Lung microvascular endothelial cell (primary cell): ENCODE measurements at places on chromosomes 3 and 15. TPM values are rescaled to one million over a fixed set of nuclear protein-coding genes. Genes with fewer than 3 reads are reported as not detected.

DNA sequence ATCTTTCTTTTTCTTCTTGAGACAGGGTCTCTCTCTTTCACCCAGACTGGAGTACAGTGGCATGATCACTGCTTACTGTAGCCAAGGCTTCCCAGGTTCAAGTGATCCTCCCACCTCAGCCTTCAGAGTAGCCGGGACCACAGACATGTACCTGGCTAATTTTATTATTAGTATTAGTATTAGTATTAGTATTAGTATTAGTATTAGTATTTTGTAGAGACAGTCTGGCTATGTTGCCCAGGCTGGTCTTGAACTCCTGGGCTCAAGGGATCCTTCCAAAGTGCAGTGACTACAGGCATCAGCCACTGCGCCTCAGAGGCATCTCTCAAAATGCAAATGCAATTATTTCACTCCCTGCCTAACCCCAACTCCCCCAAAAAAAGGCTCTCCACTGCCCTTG, 1.7 kb downstream of the KIF7 start:
- DNase-seq, result no peak

GRCh38 chr15:56927816-56928215, 9.4 kb downstream of the TCF12 start:
- no peak for DNase-seq

GRCh38 chr15:70714565-70714964, 48.8 kb downstream of the UACA start:
- no peak for DNase-seq

- DNase-seq, result no peak
These were observed 75.4 kb upstream of the RGMA start for GRCh38 chr15:93164409-93164808.

GRCh38 chr15:56980473-56980872, 62.0 kb downstream of the TCF12 start:
- DNase-seq, result no peak

- no peak for DNase-seq
These were observed 17.6 kb upstream of the TOPAZ1 start for GRCh38 chr3:44224131-44224530.

The TM2D3 gene
- 28.1 and 63.5 TPM in 2 replicates for total RNA-seq

The ZPLD1 gene
- total RNA-seq, result not detected in 2 replicates

The NR2E3 gene
- total RNA-seq, result 0.20 and 0.22 TPM in 2 replicates

The MANF gene
- 65.2 and 127 TPM in 2 replicates for total RNA-seq

The TMC3 gene
- not detected in 2 replicates for total RNA-seq
